Stimulated activated CD4-positive, alpha-beta T cell treated with anti-CD3 and anti-CD28 coated beads, Interleukin-2, amount 100 ng/mL, for 24 hours (primary cell): ENCODE measurements at places on chromosomes 6 and 20.

DNA sequence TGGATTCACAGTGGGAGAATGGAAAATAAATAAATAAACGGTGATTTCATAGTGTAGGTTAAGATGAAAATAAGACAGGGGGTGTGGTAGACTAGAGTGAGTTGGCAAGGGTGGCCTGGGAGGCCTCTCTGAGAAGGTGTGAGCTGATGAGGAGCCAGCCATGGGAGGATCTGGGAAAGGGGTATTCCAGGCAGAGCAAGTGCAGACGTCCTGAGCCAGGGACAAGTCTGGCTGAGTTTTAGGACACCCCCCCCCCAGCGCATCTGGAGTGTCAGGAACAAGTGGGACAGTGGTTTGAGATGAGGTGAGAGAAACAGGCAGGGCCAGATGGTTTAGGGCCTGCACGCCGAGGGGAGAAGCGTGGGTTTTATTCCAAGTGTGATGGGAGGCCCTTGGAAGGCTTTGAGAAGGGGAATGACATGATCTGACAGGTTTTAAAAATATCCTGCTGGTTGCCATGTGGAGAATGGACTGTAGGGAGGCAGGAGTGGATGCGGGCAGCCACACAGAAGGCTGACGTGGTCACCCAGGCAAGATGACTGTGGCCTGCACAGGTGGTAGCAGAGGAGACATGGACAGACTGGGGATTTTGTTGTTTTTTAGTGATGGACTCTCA, 21.1 kb upstream of the CCM2L start:
- no peak for DNase-seq

- no peak for DNase-seq
These were observed 131.3 kb upstream of the GMDS start for GRCh38 chr6:2376429-2377355.

- no peak for DNase-seq
These were observed 44.6 kb downstream of the NKX2-4 start for GRCh38 chr20:21352703-21353102.

GRCh38 chr6:74282143-74282689, 586.2 kb downstream of the CD109 start:
- DNase-seq = no peak

GRCh38 chr6:105884426-105884825, 201.7 kb upstream of the PRDM1 start:
- no peak for DNase-seq

- no peak for DNase-seq
These were observed 108.3 kb downstream of the CARMIL1 start for GRCh38 chr6:25387483-25387882.

GRCh38 chr20:46347841-46348803, 39.8 kb upstream of the CDH22 start:
- no peak for DNase-seq

GRCh38 chr6:87655824-87656223, 46.2 kb downstream of the AKIRIN2 start:
- no peak for DNase-seq

- peak; percentile 60 for DNase-seq
These were observed 93.3 kb upstream of the RNF24 start for GRCh38 chr20:4108495-4109306.

DNA sequence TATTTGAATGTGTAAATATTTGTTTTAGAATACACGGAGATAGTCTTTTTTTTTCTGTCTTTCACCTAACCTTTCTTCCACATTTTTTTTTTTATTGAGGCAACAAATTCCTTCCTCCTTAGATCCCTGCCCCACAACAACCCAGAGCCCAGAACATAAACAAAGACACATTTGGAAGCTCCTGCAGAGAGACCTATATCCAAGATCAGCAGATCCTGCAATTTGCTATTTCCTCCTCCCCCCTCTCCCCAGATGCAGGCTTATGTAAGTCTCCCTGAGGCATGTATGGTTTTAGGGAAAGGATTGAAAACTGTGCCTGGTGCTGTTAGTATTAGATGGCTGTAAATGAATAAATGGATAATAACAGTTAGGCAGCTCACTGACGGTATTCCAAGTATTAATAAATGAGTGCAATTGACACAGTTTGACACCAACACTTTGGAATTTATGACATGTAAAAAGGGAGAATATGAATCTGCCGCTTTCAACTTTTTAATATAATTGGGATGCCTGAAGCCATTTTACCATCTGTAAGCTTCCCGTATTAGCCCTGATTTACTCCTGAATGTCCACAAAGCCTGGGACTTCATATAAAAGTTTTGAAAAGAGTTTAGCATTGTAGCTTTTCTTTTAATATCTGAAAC, 608.3 kb upstream of the CITED2 start:
- no peak for DNase-seq

DNA sequence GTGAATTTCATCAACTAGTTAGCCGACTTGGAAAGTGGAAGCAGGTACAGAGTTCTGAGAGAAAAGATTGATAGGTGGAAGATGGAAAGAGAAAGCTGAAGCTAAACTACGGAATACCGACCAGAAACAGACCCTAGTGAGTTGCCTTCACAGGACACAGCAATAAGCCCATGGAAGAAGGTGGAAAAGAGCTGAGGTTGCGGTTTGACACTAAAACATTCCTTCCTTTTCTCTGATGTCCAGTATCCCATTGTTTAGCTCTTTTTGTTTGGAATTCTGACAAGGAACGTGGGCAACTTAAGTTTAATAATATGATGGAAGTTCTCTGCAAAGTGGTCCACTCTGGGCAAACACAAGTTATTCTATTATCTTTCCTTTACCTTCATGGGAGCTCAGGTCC, 110.1 kb upstream of the ADTRP start:
- DNase-seq = no peak

GRCh38 chr20:32443386-32443974, 85.3 kb downstream of the ASXL1 start:
- no peak for DNase-seq

DNA sequence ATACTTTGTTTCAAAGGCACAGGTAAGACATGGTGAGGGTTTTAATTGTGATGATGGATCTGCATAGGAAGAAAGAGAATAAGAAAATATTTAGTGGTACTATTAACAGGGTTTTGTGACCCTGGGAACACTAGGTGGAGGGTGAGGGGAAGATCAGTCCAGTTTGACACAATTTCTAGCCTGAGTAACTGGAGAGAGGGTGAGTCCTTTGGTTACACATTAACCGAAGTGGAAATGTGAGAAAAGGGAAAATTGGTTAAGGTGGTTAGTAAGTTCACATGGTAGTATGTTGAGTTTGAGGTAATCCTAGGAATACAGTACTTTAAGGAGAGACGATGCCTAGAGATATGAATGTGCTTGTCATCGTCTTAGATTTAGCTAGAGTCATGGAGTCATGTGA, 54.8 kb upstream of the POU3F2 start:
- DNase-seq = no peak

DNA sequence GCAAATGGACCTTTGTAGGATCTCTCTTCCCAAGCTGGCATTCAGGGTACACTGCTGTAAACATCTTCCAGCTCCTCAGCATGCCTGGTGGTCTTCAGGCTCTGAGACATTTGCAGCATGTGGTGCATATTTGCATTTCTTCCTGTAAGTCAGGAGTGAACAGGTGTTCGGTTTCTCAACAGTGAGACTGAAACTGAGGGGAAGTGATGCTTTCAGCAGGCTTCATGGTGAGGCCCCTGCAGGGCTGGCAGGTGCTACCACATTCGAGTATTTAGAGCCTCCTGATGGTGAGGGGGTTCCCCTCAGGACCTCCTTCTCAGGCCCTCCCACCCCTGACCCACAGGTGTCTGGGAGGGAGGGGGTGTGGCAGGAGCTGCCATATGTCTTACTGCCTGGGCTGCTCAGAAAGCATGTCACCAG, 15.1 kb downstream of the MYBL2 start:
- DNase-seq = no peak

GRCh38 chr6:16876201-16876600, 114.9 kb upstream of the ATXN1 start:
- DNase-seq = no peak
